OCI-LY7 (cell line): ENCODE measurements at places on chromosomes 13 and 19.

GRCh38 chr13:38969187-38969586 is 21.4 kb downstream of the STOML3 start:
- DNase-seq = no peak

DNA sequence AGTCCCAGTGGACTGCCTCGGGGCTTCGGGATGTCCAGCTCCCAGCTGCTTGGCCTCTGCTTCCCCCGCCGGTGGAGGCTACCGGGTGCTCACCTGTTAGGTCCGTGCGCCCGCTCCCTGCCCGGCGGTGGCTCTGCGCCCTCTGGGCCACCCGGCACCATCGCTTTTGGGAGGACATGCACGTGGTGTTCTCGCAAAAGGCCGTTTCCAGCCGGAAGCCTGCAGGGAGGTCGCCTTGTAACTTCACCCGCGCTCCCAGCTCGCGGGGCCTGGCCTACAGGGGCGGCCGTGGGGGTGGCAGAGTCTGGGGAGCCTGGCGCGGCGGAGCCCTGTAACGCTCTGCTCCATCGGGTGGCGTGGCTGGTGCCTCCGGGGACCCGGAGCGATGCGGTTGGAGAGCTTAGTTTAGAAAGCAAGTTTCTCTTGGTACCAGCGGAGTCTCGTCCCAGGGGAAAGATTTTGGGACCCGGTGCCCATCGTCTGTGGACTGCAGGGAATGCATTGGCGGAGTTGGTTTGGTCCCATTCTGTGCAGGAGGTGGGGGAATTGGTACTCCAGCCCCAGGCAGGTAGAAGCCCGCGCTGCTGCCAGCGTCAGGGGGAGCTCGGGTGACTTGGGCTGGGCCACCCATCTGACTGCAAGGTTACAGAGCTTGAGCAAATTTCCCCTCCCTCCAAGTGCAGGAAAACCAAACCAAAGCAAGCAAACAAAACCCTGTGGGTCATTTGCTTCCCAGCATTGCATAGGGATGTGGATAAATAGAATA is 673 bp downstream of the SPATA13 start:
- peak; percentile 45 for DNase-seq

DNA sequence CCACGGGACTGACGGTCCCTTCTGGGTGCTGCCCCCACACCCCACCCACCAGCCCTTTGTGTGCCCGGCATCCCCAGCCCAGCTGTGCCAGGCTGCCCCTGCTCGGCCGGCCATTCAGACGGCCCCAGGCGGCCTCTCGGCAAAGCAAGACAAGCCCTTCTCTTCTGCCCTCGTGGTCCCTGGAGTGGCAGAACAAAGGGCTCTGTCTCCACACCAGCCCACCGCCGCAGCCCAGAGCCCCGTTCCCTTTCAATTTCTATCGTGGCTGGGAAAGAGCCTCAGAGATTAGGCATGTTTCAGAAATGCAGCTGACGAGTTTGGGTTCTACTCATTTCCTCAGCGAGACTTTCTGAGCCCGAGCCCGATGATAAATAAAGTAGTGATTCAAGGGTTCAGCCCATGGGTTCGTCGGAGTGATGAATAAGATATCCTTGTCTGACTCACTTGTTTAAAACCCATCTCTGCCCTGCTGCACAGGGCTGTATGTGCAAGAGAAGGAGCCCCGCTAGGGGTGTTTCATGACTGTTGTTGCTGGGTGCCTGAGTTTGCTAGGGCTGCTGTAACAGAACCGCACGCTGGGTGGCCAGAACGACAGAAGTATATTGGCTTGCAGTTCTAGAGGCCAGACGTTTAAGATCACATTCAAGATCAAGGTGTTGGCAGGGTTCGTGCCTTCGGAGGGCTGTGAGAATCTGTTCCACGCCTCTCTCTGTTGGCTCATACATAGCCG is 4.3 kb downstream of the MYO9B start:
- DNase-seq = peak; percentile 90

DNA sequence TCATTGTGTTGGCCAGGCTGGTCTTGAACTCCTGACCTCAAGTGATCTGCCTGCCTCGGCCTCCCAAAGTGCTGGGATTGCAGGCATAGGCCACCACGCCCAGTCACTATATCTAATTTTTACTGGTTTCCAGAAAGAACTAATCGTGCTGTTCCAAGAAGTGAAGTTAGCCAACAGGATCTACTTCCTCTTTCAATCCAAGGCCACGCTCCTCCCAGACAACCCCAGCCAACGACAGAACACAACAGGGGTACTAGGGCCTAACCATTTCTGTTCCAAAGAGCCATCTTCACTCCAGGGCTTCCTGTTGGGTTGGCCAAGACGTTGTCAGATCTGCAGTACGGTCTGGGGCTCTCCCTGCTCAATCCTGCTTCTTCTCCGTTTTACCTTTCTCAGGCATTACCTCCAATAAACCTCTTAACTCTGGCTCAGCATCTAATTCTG is 7.0 kb upstream of the LSM14A start:
- no peak for DNase-seq

GRCh38 chr19:48819366-48819816 is 8.6 kb upstream of the BCAT2 start:
- no peak for DNase-seq

DNA sequence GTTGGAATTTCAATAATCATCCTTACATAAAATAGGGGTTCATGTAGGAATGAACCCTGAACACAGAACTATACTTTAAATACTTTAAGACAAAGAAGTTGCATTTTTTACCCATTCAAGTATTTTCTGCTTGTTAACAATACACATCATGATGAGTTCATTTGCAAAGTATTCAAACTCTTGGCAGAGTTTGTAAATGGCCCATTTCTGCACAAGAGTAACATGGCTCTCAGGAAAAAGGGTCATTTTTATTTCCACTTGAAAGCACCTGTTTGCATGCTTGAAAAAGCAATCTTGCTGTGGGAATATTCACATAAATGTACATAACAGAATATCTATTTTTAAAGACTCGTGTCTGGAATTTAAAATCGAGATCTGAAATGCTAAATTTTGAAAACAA is 18.1 kb downstream of the ESD start:
- no peak for DNase-seq

- peak; percentile 61 for DNase-seq
Measured at GRCh38 chr13:45132369-45133064, 12.2 kb downstream of the GTF2F2 start.

DNA sequence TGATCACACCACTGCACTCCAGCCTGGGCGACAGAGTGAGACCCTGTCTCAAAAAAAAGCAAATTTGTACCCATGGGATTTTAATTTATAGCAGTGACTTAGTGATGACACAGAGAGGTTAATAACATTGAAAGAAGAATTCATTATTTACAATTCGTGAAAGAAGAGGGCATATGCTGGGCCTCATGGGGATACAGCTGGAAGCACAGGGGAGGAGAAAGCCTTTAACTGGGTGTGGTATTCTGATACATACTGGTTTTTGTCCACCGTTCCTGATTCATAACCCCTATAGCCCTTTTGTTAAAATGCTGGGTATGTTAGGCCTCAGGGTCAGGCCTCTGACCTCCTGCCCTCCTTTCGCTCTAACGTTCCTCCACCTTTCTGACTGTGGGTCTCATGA is 10.9 kb downstream of the ZNF264 start:
- no peak for DNase-seq

GRCh38 chr13:101209206-101209893 is 207.0 kb downstream of the NALCN start:
- DNase-seq = no peak

GRCh38 chr13:44759384-44760360 is 183.5 kb upstream of the TSC22D1 start:
- no peak for DNase-seq

- no peak for DNase-seq
Measured at GRCh38 chr13:85724546-85725432, 74.4 kb downstream of the SLITRK6 start.
